Stimulated activated CD4-positive, alpha-beta T cell treated with anti-CD3 and anti-CD28 coated beads, Interleukin-4, amount 100 ng/mL, for 48 hours (primary cell): ENCODE measurements at places on chromosomes 6 and 20.

- DNase-seq, result no peak
Observed at GRCh38 chr6:21501021-21501354, 92.6 kb upstream of the SOX4 start.

- no peak for DNase-seq
Observed at GRCh38 chr6:24994812-24995211, 59.1 kb upstream of the RIPOR2 start.

DNA sequence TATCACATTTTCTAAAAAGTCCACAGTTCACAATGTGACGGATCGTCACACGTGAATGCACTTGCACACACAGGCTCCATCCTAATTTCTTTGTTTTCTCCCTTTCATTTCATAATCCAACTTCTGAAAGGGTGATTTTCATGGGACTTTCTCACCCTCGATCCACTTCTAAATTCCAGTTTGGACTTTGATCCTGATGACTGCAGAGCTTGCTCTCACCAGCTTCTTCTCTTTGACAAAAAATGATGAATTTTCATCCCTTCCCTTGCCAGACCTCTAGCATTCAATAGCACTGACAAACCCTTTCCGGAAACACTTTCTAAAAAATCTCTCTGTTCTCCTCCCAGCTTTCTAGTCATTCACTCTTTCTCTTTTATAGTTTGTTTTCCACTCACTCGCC lies 341.2 kb downstream of the SYNE1 start:
- no peak for DNase-seq

- DNase-seq, result no peak
Observed at GRCh38 chr20:19321176-19321575, 108.7 kb downstream of the SLC24A3 start.

DNA sequence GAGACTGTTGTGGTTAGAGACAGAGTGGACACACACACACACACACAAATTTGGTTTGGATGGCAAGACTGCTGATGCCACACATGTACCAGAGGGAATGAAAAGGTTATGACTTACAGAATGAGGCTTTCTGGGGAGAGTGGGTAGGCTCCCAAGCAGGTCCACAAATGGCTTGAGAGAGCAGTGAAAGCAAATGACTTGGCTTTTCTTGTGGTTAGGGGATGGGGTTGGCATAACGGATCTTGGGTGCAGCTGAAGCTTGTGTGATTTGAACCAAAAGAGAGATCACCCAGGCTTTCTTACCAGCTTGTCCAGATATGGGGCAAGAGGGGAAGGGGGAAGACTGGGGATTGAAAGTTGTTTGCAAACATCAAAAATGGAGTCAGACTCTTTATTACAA lies 73.9 kb upstream of the OLIG3 start:
- no peak for DNase-seq

DNA sequence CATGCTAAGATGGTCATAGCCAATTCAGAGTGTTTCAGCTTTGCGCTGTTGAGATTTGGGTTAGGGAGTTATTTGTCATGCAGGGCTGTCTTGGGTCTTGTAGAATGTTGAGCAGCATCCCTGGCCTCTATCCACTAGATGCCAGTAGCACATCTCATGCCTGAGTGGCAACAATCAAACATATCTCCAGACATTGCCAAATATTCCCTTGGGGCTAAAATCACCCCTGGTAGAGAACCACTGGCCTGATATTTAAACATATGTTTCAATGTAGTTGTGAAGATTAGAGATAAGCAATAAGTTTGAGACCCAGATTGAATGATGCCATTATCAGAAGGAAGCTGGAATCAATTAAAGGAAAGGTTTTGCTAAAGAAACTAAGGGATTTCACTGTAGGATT lies 463.3 kb downstream of the DOK5 start:
- DNase-seq, result no peak

- DNase-seq, result no peak
Observed at GRCh38 chr20:32975698-32976674, 28.2 kb downstream of the SUN5 start.

GRCh38 chr6:108793516-108794251 lies 54.5 kb upstream of the ARMC2 start:
- DNase-seq, result no peak

DNA sequence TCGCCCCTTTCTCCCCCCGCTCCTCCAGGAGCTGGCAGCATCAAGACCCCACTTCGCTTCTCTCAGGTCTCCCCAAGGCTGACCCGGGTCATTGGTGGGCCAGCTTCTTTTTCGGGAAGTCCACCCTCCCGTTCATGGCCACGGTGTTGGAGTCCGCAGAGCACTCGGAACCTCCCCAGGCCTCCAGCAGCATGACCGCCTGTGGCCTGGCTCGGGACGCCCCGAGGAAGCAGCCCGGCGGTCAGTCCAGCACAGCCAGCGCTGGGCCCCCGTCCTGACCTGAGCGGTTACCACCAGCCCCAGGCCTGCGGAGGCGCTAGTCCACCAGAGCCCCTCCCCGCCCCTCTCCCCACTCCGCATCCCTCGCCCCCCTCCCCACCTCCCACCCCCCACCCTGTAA lies 1.0 kb downstream of the PPDPF start:
- DNase-seq, result no peak

- DNase-seq, result peak; percentile 74
Observed at GRCh38 chr6:36623547-36624459, 29.6 kb downstream of the SRSF3 start.

GRCh38 chr6:34562861-34563512 lies 6.9 kb upstream of the SPDEF start:
- DNase-seq, result no peak

DNA sequence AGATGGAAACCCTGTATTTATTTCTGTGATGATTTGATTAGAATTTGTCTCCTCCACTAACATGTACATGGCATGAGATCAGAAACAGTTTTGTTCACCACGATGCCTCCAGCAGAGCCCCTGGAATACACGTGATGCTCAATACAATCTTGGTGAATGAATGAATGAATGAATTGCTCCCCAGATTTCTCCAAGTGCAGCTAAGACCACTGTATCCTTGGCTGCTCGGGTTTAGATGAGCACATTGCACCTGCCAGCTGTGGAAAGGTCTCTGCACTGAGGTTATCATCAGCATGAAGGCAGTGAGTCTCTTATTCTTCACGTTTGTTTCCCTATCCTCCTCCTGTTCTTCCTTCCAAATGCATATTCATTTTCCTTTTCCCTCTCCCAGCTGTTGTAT lies 17.9 kb downstream of the CASS4 start:
- DNase-seq, result no peak

GRCh38 chr6:35948725-35949124 lies 27.8 kb upstream of the SRPK1 start:
- no peak for DNase-seq

GRCh38 chr20:4472906-4473305 lies 248.8 kb upstream of the PRND start:
- DNase-seq, result no peak

DNA sequence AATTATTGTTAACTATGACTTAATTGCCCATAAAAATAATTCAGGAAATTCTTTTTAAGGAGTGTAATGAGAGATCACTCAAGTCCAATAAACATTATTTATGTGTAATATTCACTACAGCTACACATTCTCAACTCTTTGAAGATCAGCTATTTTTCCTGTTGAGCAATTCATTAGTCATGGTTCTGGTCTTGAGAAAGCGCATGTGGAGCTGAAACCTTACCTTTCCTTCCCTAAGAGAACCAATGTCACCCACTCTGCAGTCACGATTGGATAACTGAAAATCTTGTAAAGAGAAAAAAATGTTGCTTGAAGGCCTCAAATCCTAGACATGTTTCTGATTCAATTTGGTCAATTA lies 736.9 kb upstream of the MARCKS start:
- DNase-seq, result no peak

- no peak for DNase-seq
Observed at GRCh38 chr6:29447670-29448069, 8.6 kb downstream of the OR10C1 start.

DNA sequence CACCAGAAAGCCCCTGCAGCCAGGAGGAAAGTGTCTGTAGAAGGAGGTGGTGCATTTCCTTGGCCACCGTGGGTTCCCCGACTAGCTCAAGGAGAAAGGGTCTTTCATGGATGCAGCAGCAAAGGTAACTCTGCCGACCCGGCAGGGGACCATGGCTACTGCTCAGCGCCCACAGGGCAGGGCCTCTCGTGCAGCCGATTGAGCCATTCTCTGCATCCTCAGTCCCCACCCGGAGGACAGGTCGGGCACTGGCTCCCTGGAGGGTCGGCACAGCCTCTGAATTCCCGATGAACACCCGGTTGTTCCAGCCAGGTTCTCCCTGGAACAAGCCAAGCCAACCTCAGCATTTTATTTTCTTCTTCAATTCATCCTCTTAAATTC lies 24.1 kb upstream of the FOXC1 start:
- DNase-seq, result no peak

GRCh38 chr6:21997119-21998037 lies 299.5 kb downstream of the PRL start:
- DNase-seq, result no peak

DNA sequence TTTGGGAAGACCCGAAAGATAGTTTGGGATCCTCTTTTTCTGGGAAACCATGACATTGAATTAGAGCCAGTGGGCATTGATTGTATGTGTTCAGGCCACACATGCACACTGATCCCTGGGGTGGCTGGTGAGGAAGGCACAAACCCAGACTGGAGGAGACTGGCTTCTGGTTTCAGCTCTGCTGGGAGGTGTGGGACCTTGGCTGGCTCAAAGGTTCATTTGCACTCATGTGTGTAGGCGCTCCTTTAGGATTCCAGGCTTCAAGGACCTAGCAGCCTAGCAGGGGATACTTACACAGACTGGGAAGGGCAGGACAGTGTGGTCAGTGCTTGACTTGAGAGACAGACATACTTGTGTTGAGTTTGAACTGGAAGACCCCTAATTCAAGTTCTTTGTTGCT lies 7.2 kb downstream of the RIN2 start:
- DNase-seq, result no peak

- DNase-seq, result no peak
Observed at GRCh38 chr6:170449835-170450753, 103.0 kb downstream of the PSMB1 start.

- DNase-seq, result no peak
Observed at GRCh38 chr6:104639668-104640067, 220.1 kb downstream of the HACE1 start.

DNA sequence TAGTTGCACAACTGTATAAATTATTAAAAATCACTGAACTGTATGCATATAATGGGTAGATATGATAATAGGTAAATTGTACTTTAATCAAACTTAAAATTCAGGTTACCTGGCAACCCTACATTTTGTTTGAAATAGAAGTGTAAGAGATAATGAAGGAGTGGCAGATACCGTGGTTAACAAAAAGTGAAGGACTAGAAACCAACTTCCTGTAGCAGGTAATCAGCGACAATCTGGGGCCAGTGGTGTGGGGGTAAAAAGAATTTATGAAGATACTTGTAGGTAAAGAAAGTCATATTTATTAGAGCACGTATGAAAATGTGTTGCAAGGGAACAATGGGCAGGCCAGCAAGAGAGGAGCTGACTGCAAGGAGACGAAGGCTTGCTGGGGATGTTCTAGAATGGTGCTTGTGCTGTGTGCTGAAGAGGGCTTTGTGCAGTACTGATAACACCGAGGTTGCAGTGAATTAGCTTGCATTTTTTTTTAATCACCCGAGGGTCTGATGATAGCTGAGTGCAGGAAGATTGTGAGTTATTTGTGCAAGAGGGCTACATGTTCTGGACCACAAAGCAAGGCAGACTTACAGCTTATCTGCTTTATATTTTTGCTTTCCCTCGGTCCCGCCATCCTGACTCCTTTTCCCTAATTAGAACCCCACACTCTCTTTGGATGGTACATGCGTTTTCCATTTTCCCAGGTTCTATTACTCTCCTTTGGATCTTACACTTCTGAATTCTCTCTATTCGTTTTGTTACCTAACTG lies 4.6 kb upstream of the ENPP1 start:
- no peak for DNase-seq

- no peak for DNase-seq
Observed at GRCh38 chr20:49291200-49291599, 13.3 kb upstream of the ZNFX1 start.

DNA sequence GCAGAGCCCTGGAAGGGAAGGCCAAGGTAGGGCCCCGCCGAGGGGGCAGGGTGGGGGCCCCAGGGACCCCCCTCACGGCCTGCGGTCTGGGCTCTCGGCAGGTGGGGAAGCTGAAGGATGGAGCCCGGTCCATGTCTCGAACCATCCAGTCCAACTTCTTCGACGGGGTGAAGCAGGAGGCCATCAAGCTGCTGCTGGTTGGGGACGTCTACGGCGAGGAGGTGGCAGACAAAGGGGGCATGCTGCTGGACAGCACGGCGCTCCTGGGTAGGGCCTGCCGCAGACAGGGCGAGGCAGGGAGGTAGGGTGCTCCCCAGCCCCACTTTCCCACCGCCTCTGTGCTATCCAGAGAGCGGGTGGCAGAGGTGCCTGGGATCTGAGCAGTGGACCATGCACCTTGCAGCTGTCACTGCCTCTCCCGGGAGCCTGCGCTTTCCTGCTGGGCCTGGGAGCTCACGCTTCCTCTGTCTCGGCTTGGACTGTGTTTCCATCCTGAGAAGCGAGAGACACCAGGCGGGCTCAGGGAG lies 83.1 kb downstream of the SYNJ2 start:
- no peak for DNase-seq

- no peak for DNase-seq
Observed at GRCh38 chr6:40957616-40958492, 81.2 kb downstream of the UNC5CL start.

- no peak for DNase-seq
Observed at GRCh38 chr6:132391391-132392269, 9.6 kb downstream of the MOXD1 start.

- no peak for DNase-seq
Observed at GRCh38 chr6:162092816-162093502, 634.6 kb downstream of the PRKN start.

GRCh38 chr6:156189195-156189594 lies 588.0 kb upstream of the ARID1B start:
- DNase-seq, result no peak

GRCh38 chr6:16700202-16700915 lies 60.9 kb downstream of the ATXN1 start:
- DNase-seq, result no peak

GRCh38 chr6:24923885-24924401 lies 11.8 kb downstream of the RIPOR2 start:
- no peak for DNase-seq

DNA sequence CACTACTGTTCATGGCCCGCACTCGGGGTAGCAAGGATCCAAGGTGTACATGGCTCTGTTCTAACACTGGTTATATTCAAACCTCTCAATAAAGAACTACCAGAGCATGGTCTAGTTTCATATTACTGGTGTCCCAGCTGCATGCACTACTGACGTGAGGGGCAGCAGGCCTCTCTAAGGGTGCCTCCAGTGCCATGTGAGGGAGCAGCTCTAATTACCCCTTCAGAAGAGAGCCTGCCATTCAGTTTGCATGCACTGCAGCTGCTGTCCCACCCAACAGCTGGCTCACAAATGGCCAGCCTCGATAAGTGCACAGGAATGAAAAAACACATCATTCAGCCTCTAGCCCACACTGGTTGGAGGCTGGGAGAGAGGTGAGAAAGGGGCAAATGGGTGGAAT lies 85.2 kb downstream of the SMLR1 start:
- DNase-seq, result no peak

- no peak for DNase-seq
Observed at GRCh38 chr6:45618259-45618658, 240.5 kb upstream of the SUPT3H start.

GRCh38 chr20:30488941-30489613 lies 768.4 kb upstream of the DEFB115 start:
- no peak for DNase-seq
